ENCODE measurements at places on chromosomes 2 and 18.
A peak's percentile ranks its signal among the peaks of the same experiment; 100 is the strongest.

DNA sequence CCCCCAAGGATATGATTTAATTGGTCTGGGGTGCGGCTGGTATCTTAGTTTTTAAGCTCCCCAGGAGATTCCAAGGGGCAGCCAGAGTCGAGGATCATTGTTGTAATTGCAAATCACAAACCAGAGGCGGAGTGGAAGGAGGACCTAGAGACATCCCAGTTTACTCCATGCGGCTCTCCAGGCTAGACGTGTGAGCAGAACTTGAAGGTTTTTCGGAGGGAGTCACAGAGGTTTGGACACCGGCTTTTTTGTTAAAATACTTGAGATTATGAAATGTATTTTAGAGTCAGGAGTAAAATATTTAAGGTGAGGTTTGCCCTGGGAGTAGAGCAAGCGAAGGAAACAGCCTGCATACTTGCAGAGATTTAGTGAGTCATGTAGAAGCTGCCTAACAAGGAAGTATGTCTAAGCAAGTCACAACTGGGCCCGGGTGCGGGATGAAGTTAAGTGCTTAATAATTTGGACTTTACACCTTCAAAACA lies 39.5 kb downstream of the TGOLN2 start:
- no peak for DNase-seq

DNA sequence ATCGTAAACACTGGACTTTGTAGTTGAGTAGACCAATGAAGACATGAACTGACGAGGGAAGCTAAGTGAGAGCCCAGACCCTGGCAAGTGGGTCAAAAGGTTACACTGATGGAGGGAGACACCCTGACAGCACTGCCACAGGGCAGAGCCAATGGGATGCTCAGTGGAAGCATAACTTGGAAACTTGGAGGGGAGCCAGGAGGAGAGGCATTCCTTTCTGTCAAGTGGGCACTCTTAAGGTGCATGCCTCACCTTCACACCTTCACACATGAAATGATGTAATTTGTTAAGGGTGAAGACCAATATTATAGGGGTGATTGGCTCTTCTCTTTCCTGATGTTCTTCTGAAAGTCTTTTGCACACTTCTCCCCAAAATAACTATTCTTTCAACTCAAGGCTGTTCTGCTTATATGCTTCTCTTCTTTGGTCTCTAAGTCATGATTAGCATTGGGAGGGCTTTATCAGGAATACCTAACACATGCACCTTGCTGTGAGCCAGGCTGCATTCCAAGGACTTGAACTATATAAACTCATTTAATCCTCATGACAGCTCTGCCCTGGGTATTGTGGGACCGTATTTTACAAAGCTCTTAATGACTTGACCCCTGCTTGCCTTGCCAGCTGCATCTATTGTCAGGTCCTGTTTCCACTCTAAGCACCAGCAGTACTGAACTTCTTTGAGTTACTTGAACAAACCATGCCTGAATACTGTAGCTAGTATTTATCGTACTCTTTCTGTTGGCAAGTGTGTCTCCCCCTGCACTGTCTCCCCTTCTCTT lies 19.0 kb downstream of the RPL37A start:
- DNase-seq = no peak

- no peak for DNase-seq
Measured at GRCh38 chr2:143603035-143603655, 473.9 kb downstream of the ARHGAP15 start.

DNA sequence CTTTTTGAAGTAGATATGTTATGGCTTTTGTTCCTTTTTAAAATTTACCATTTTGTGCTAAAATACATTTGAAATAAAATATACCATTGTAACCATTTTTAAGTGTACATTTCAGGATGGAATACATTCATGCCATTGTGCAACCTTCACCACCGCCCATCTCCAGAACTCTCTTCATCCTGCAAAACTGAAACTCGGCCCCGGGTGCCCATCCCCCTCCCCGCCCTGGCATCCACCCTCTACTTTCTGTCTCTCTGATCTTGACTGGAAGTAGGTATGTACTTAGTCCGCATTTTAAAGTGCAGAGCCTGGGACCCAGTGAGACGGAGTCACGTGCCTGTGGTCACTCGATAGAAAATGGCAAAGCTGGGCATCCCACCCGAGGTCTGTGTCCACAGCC lies 45.6 kb downstream of the DIPK1C start:
- DNase-seq = no peak

DNA sequence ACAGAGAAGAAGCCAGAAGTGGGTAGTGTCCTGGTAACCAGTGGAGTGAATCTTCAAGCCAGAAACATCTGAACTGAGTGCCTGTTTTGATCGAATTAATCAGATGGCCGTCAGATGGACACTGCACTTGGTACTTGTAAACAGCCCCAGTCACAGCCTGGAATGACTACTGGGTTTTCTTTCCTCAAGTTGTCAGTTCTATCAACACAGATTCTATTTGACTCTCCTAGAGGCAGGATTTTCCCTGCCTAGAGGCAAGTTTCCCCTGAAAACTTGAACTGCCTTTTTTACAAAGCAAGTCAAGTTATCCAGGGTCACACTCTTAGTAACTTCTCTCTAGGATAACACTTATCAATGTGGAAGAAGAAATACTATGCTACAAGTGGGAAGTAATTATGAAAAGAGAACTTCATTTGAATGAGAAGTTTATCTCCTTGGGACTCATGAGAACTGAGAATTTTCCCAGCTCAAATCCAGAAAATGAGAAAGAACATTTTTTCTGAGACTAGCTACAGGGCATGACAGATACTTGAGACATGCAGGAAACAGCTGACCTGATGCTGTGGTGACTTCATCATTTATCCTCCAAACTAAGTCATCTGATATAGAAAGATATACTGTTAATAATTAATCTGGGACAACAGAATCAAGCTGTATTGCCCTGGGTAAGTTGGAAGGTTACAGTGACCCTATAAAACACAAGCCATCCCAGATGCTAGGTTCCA lies 36.0 kb downstream of the SULT1C2 start:
- DNase-seq = no peak

GRCh38 chr2:98063291-98063854 lies 23.6 kb upstream of the VWA3B start:
- DNase-seq = peak; percentile 14

DNA sequence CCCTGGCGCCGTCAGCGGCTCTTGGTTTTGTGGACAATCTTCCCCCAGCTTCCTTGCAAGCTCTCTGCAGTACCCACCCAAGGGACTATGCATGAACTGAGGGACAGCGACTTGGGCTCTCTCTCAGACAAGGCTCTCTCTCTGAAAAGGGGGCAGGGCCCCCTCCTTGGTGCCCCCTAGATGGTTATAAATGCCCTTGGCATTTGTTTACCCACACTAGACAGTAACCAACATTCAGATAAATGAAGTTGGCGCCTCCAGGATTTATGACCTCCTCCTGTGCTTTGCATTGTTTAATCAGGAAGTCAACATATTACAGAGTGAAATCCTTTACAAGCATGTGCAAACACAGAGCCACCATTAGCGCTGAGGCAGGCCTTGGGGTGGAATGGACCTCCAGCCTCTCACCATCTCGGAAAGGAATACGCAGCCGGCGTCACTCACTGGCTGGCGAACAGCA lies 547.4 kb upstream of the ID2 start:
- DNase-seq = peak; percentile 73

GRCh38 chr2:237321746-237322145 lies 92.2 kb downstream of the COL6A3 start:
- DNase-seq = no peak

- DNase-seq = no peak
Measured at GRCh38 chr18:10422731-10423130, 31.7 kb upstream of the APCDD1 start.

GRCh38 chr2:149924028-149924427 lies 336.5 kb upstream of the MMADHC start:
- DNase-seq = no peak

DNA sequence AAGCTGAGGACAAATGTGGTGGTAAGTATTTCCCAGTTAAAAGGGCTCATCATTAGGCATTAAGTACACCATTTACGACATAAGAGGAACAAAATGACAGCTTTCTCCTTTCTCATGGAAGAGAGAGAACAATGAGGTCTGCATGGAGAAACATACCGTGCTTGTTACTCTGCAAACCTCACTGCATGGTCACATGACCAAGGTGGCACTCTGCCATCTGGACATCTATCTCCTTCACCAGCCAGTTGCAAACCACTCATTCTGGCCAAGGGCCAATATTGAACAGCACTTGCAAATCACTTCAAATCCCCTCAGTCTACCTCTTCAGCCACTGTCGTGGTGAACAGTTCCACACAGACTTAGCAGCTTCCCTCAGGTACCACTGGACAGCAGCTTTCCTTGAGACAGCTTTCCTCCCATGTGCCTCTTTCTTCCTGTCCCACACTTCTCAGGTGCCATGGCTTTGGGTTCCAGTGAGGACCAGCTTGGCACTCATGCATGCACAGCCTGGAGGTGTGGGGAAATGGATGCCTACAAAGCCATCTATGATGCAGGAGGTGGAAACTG lies 29.5 kb upstream of the DPP4 start:
- DNase-seq = no peak

DNA sequence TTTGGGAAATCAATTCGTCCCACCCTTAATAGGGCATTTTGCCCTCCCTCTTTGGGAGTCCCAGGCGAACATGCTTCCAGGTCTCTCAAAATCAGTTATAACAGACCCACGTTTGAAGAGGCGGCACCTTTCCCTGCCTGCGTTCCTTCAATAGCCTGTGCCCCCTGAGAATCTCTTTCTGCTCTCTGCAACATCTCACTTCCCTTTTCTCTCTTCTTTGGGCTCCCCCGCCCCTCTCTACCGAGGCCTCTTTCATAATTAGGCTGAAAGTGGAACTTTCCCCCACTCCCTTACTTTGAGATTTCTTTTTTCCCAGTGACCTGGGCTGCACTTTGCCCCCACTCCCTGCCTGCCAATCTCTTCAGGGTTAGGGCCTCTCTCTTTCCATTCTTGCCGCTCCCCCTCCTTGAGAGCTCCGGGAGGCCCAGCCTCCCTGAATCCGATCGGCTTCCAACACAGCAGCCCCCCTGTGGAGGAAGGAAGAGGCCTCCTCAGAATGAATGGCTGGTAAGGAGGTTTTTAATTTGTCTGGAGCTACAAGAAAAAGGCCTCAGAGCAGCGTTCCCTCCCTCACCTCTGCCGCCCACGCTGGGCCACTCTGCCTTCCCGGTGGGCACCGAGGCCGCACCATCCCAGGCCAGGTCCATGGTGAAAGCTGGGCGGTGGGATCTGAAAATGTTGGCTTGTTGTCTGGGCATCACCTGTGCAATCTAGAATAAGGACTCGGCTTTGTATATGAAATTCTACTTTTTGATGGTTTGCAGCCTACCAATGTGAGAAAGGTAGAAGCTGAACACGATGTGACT lies 162.6 kb upstream of the SIX3 start:
- DNase-seq = no peak

DNA sequence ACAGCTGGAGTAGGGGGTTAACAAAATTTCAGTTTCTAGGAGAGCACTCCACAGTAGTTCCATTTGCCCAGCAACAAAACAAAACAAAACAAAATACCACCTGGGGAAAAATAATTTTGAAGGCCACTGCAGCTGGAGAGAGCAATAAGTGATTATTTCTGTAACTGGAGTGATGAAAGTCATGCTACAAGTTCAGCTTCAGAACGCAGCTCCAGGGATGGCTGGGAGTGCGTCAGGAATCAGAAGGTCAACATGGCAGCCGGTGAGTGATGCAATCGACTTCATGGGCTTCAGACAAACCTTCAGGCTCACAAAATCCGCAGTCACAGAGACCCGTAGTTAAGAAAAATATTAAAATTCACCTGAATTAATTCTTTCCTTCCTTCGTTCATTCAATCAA lies 41.0 kb downstream of the ABHD3 start:
- no peak for DNase-seq
